ENCODE measurements at places on chromosomes 6 and 20.

GRCh38 chr6:2818593-2818992 is 23.1 kb downstream of the SERPINB1 start:
- DNase-seq, result no peak

DNA sequence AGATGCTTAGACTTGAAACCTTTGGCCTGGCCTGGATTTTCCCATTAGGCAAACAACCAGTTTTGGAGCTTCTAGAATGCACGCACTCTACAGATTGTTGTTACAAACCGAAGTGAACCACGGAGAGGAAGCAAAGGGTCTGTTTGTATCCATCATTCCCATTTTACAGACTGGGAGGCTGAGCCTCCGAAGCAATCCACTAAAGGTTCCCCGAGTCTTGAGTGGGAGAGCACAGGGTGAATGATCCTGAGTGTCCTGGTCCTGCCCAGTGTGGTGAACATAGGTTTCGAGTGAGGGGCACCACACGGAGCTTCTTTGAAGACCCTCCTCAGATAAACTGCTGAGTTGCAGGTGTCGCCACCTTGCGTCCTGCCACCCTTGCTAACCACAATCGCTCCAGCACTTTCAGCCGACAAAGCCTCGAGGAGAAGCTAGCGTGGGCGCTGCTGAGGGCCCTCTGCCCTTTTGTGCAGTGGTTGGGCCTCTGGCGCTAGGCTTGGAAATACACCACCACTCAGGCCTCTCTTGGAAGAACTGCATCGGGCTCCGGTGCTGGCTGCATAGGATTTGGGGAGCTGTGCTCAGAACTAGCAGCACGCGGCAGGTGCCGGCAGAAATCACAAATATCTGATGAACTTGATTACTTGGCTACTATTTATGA is 1.4 kb upstream of the PRDM13 start:
- no peak for DNase-seq

DNA sequence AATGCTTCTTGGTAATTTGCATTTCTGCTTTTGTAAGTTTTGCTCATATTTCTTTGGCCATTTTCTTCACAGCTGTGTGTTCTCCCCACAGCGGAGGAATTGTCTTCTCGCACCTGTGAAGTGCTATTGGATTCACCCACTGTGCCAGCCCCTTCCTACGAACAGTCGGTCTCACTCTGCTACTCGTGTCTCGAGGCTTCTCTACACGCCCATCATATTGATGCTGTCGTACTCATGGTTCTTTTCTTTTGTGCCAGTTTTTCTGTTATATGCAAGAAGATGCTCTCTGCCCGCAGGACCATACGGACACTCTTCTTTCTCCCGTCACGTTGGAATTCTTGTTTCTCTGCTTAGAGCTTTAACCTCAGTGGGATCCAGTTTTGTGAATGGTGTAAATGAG is 200.3 kb downstream of the DLL1 start:
- DNase-seq, result no peak

- no peak for DNase-seq
Measured at GRCh38 chr6:2857580-2858337, 16.1 kb upstream of the SERPINB1 start.

- no peak for DNase-seq
Measured at GRCh38 chr20:22453244-22454080, 130.9 kb downstream of the FOXA2 start.

DNA sequence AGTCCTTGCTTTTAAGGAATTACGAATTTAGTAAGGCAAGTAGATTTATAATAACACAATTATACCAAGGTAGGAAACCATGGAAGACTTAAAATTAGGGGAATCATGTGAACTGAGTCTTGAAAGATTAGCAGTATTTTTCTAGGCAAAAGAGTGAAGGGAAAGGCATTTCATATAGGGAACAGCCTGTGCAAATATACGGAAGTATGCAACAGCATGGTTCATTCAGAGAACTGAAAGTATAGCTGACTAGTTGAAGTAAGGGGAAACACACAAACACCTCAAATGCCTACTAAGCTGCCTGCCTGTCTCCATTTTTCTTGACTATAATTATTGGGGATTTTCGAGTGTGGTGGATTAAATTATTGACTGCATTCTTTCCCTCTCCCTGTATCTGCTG is 39.0 kb upstream of the ECHDC1 start:
- no peak for DNase-seq

GRCh38 chr6:53979468-53980067 is 131.7 kb upstream of the MLIP start:
- peak; percentile 37 for DNase-seq

Data from DMS 273 treated with DMSO at 0.1 percent for 48 hours (cell line).